Peyer's patch (tissue), 4 donors: ENCODE measurements at places on chromosomes 7 and 10.
A peak's percentile ranks its signal among the peaks of the same experiment; 100 is the strongest.

DNA sequence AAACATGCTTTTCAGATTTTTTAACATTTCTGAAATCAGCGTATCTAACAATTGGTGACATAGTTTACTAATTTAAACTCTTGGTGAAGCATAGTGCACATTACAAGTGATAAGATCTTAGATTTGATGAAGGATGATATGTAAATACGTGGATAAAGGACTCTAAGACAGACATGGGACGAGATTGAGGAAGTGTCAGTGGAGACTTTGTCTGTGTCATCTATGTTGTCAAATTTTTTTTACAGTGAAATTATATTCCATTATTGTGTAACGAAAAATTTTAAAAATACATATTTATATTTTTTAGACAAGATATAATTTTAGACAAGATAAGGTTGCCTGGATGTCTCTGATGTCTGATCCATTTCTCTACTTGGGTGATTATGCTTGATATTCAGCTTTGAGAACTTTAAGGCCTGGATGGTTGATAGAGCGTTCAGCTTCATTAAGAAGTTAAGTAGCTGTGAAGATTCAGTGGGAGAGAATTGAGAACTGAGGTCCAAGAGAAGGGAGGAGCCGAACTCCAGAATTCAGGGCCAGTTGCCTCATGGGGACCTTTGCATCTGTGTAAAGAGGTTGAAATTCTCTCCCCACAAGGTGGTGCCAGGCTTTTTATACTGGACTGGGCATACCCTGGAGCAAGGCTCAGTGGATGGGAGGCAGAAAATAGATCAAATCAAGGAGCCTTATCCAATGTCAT lies 62.7 kb downstream of the KAT6B start:
- no peak for DNase-seq

GRCh38 chr10:90579602-90580242 lies 278.1 kb downstream of the HTR7 start:
- DNase-seq: no peak

DNA sequence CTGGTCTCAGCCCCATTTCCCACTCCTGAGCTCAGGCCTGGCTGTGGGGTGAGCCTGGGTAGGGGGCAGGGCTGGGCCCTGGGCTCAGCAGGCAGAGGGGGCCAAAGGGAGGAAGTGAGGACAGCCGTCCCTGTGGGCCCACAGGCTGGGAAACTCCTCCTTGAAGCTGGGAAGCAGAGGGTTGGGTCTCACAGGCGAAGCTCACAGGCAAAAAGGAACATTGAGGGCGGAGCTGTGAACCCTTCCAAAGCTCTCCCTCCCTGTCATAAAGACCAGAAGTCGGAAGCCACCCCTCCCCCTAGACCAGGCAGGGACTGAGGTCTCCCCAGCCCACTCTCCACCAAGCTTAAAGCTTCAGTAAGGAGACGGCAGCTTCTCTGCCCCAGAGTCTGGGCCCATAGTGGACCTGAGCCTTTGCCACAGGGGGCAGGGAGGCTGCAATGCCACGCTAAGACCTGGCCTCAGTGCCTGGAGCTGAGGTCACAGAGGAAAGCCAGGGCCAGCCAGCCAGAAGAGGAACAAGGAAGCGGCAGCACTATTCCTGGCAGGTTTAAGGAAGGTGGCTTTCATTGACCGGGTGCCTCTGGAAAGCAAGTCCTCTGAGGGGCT lies 1.0 kb upstream of the KCP start:
- peak; percentile 47 for DNase-seq

GRCh38 chr7:154310114-154310513 lies 257.9 kb downstream of the DPP6 start:
- DNase-seq: no peak

DNA sequence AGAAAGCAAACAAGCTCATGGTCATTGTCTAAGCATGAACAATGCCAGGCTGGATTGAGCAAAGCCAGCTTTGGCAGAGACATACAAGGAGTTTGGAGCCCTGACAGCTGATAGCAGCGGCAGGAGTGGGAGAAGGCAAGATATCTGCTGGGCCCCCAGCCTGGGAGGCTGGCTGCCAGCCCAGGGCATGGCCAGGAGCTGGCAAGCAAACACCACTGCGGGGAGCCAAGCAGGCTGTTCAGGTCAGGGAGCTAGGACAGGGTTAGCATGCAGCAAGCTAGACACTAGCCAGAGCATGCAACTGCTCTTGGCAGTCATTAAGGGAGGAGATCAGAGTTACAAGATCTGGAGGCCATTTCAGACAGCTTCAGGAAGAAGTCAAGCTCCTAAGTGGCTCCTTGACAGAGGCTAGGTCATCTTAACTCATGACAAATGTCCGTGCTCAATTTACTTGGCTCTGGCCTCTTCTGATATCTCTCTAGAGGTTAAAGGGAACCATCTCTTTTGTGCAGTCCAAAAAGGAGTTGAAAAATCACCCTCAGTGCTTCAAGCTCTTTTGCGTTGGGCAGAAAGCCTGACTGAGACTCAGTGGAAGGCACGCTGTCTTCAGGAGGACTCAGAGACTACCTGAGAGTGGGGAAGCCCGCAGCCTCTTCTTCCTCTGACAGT lies 436.8 kb upstream of the C7orf33 start:
- DNase-seq: no peak

DNA sequence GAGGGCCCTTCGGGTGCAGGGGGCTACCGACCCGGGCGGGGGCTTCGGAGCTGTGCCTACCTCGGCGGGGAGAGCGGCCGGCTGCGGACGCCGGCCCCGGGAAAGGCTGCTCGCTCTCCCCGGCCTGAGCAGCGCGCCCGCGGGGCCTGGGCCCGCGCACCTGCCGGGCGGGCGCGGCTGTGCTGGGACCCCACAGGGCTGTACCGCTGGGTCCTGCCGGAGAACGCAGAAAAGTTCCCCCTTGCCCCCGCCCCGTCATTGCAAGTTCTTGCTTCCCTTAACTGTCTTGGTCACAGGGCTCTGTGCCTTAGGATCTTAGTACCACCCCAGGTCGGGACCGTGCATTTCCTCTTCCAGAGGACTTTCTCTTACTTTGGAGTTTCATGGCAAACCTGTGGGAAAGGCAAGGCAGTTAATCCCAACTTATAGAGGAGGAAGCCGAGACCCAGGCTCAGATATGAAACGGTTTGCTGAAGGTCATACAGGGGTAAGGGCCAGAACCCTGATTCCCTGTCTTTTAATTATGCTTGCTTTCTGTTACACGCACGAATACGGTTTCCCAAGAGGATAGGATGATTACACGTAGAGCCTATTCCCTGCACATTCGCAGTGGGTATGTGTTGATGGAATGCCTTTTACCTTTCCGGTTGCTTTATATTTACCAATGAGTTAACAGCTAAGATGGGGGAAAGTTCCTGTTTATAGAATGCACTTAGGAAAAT lies 652 bp downstream of the PCGF5 start:
- DNase-seq: no peak

- DNase-seq: no peak
Measured at GRCh38 chr7:1595636-1596035, 25.8 kb upstream of the PSMG3 start.

DNA sequence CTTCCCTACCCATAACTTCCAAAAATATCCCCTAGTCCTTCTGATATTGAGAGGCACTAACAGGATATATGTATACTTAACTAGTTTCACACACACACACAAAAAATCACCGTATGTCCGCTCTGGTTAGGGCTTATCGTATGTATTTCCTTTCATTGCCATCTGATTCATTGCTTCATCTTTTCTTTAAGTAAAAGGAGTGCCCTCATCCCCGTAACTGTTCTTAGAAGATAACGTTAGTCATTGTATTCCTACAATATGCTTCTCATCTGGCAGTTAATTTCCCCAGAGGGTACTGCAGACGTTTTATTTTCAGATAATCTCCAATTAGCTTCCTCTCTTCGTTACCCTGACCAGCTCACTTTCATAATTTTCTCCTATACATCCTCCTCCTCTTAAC lies 37.3 kb downstream of the NRCAM start:
- DNase-seq: no peak

- no peak for DNase-seq
Measured at GRCh38 chr7:150996376-150997074, 5.7 kb downstream of the NOS3 start.

- no peak for DNase-seq
Measured at GRCh38 chr10:5105626-5106025, 11.4 kb downstream of the AKR1C3 start.

DNA sequence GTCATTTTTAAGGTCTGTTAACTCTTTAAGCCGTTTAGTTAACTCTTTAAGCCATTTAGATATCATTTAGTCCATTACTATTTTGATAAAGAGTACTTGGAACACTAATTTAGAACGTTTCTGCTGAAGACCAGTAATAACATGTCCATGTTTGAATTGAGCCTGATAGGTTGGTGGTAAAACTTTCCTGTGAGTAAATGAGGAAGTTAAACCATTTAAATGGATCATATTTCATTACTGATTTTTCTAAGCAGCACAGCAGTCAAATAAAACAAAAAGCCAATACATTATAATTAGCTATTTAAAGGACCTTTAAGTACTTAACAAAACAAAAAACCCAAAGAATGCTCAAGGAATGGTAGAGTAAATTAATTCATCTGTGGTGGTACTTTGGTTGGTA lies 29.4 kb downstream of the PHTF2 start:
- DNase-seq: no peak

- peak; percentile 60 for DNase-seq
Measured at GRCh38 chr7:139915864-139916716, 87.0 kb downstream of the TBXAS1 start.

- DNase-seq: no peak
Measured at GRCh38 chr7:22549667-22550513, 49.9 kb upstream of the STEAP1B start.

GRCh38 chr7:74288034-74288881 lies 949 bp upstream of the CLIP2 start:
- DNase-seq: no peak

- peak; percentile 62 for DNase-seq
Measured at GRCh38 chr7:55187701-55188491, 169.1 kb downstream of the EGFR start.

DNA sequence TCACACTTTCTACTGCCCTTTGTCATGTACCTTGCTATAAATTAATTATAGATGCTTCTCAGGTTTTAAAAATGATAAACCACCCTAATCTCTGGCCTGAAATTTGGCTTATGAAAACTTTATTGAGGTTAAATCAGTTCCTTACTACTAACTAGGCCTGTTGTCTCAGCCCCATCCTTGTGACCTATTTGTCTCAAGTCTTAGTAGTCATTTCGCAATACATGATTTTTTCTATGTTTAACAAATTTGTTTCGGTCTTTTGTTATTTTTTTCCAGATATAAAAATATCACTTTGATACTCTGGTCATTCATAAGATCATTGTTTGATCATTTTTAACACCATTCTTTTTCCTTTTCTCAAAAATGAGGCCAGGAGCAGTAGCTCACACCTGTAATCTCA lies 411.6 kb downstream of the GFRA1 start:
- DNase-seq: no peak

DNA sequence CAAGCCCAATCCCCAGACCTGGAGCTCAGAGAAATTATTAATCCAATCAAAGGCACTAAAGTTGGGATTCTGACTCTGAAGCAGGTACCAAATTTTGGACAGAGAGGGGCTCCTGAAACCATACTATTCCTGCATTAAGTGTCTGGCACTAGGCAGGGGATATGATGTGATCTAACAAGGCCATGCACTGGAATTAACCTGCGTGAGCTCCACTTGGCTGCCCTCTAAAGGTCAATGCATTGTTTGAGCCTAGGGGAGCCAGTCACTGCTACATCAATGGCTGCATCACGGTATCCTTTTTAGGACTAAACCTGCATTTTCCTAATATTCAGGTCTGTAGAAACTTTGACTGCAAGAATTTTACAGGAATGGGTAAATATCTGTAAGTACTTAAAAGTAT lies 42.1 kb downstream of the ST8SIA6 start:
- DNase-seq: no peak

- no peak for DNase-seq
Measured at GRCh38 chr7:111159426-111159825, 68.5 kb downstream of the LRRN3 start.

DNA sequence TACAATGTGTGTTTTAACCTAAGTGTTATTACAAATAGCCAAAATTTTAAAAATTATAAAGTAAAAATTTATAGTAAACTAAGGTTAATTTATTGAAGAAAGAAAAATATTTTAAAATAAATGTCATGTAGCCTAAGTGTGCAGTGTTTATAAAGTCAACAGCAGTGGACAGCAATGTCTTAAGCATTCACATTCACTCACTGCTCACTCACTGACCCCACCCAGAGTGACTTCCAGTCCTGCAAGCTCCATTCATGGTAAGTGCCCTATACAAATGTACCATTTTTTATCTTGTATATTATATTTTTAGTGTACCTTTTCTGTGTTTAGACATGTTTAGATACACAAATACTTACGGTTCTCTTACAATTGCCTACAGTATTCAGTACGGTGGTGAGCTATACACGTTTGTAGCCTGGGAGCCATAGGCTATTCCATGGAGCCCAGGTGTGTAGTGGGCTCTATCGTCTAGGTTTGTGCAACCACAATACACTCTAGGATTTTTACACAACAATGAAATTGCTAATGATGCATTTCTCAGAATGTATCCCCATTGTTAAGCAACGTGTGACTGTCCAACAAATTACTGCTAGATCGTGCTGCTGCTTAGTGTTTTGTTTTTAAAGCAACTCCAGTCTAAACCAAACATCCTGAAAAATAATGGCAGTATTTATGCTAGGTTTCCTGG lies 108.9 kb upstream of the NAMPT start:
- DNase-seq: no peak

DNA sequence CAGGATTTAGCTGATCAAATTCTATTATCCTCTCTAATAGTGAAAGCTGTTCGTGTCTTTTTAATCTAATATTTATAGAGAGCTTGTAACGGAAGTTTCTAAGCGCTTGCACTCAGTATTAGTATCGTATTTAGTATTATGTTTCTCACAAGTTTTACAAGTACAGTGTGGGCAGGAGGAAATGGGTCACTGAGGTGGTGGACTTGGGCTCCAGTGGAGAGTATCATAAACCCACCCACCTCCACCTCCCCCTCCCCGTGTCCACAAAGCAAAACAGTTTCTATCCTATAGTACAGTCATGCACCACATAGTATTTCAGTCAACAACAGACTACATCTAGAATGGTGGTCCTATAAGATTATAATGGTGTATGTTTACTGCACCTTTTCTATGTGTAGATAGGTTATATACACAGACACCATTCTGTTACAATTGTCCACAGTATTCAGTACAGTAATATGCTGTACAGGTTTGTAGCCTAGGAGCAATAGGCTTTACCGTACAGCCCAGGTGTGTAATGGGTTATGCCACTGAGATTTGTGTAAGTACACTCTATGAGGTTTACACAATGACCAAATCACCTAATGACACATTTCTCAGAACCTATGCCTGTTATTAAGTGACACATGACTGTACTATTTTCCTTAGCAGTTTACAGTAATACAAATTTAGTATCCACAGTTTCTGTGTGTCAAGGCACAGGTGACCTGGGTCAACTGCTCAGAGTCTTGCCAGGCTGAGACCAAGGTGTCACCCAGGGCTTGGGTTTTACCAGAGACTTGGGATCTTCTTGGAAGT lies 1021.3 kb upstream of the C7orf33 start:
- no peak for DNase-seq

GRCh38 chr7:94080551-94080950 lies 76.4 kb upstream of the BET1 start:
- no peak for DNase-seq

GRCh38 chr10:12324530-12324929 lies 24.8 kb upstream of the CAMK1D start:
- no peak for DNase-seq
